ENCODE measurements at places on chromosomes 5 and 9.

- no peak for DNase-seq
These were observed 279.2 kb downstream of the DMAC1 start for GRCh38 chr9:7520396-7520795.

DNA sequence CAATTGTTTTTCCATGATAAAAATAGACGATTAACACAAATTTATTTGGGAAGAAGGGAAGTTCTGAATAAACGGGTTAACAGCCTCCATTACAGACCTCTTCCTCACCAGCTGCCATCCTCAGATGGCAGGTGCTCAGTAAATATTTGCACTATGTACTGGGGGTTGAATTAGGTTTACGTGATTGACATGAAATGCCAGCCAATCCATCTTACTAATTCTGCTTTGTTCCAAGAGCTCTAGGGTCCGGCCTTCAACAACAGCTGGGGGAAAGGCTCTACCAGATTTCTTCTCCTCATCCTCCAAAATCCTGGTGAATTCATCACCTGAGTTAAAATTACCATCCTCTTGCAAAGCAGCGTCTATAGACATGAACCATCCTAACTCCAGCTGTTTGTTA lies 104.6 kb downstream of the MTX3 start:
- no peak for DNase-seq

DNA sequence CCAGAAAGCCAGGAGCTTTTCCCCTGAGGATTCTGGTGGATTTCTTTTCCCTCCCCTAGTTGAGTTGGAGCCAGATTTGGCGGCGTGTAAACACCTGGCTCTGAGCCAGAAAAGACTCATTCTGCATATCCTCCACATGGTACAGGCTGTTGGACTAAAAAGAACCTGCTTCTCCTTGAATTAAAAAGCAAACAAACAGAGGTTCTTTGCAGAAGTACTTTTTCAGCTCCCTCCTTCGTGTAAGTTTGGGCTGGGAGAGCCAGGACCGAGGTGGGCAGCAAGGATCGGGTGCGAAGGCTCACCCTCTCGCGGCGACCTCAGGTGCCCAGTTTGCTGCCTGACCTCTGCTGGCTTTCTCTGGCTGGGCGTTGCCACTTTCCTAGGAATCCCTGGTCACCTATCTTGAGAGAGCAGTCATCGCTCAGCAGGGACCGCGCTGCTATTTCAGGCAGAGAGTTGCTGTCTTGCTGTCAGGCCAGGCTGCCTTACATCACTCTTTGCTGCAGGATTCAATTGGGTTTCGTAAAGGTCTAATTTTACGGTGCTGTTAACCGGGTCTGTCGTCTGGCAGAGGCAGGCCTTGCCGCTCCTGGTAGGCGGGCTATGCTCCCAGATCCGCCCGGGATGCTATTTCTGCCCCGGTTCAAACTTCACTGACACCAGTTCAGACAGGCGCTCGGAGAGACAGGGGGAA lies 3.2 kb downstream of the PAPPA start:
- no peak for DNase-seq

DNA sequence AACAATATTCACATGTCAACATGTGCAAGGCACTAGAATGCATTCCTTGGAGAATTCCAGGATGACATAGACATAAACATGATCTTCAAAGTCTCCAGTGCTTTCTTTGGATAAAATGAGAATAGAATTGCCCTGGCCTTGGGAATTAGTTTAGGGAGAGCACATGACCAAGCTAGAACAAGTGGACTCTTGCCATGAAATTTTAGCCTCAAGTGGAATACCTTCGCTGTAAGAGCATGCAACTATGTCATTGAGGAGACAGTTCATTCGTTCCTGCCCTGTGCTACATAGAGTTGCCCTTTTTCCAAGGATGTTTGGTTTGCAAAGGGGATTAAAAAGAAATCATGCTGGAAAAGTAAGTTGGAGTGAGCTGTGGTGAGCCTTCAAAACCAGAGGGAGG lies 42.7 kb downstream of the ZFAND5 start:
- no peak for DNase-seq

DNA sequence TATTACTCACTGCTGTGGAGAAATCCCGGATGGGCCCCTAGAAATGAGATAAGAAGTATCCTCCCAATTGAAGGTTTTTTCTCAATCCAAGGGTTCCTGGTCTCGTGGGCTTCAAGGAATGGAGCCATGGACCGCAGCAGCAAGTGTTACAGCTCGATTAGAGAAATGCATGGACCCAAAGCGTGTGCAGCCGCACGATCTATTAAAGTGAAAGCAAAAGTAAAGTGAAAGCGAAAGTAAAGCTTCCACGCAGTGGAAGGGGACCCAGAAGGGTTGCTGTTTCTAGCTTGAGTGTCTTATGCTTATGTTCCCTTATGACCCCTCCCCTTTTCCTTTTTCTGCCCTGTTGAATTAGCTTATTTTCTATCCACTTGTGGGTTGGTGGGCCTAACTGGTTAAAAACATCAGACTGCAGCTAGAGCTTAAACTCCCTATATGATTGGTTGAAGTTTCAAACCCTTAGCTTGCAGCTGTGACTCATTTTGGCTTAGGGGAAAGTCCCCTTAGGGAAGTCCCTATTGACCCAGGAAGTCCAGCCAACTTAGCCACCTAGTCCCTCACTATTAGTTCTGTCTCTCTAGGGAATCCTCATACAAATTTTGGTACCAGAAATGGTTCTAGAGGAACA lies 1111.8 kb downstream of the TAF11L14 start:
- DNase-seq, result no peak

DNA sequence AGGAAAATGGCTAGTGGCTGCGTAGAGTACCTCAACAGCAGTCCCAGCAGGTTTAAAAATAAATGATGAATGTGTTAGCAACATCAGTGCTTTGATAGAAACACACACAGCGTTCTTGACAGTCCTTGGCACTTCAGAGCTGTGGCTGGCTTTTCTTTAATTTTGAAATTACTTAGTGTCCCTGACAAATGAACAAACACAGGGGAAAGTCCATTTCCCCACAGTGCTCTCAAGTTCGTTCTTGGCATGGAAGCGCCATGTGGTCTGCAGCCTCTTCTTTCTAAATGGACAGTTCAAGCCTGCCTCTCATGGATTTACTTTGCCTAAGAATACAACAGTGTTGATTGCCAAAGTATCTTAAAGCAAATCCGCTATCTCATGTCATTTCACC lies 102.2 kb downstream of the ADAMTS12 start:
- DNase-seq, result no peak

DNA sequence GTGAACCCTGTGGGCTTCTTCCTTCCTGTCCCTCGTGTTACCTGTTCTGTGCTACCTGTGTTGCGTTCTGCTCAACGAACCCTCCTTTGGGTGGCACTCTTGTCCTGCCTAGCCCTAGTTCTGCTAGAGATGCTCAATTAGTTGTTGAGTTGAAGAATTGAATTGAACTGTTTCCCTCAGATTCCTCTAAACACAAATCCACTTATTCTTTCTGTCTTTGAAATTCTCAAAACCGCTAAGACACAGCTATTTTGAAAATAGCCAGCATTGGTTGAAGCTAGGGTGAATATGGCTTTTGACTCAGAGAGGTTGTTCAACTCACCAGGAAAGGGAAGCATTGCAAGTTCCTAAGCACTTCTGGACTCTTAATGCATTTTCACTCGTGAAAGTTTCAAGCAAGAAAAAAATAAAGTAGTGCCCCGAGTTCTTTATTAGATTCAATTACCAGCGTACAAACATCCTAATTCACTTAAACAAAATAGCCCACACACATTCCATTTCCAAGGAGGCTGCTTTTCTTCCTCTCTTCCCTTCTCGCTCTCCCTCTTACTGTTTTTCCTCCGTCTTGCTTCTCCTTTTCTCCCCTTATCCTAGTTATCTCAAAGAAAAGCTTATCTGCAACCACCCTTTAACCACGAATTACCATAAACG lies 642 bp upstream of the ITGA1 start:
- DNase-seq, result no peak

- DNase-seq, result no peak
These were observed 18.3 kb upstream of the IL33 start for GRCh38 chr9:6197330-6197729.

DNA sequence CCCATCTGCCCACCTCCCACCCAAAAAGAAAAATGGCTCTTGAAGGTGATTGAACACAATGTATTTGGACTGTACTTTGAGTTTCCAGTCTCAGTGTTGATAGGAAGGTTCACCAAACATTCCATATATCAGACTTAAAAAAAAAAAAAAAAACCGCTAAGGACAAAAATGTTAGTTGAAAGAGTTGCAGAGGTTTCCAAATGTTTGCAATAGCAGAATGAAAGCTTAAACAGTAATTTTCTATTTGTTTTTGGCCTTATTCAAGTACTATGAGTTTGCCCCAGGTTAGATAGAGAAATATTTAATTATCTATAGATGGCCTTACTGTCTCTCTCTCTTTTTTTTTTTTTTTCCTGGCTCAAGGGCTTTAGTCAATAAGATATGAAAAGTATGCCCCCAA lies 6.1 kb downstream of the LRRTM2 start:
- no peak for DNase-seq

DNA sequence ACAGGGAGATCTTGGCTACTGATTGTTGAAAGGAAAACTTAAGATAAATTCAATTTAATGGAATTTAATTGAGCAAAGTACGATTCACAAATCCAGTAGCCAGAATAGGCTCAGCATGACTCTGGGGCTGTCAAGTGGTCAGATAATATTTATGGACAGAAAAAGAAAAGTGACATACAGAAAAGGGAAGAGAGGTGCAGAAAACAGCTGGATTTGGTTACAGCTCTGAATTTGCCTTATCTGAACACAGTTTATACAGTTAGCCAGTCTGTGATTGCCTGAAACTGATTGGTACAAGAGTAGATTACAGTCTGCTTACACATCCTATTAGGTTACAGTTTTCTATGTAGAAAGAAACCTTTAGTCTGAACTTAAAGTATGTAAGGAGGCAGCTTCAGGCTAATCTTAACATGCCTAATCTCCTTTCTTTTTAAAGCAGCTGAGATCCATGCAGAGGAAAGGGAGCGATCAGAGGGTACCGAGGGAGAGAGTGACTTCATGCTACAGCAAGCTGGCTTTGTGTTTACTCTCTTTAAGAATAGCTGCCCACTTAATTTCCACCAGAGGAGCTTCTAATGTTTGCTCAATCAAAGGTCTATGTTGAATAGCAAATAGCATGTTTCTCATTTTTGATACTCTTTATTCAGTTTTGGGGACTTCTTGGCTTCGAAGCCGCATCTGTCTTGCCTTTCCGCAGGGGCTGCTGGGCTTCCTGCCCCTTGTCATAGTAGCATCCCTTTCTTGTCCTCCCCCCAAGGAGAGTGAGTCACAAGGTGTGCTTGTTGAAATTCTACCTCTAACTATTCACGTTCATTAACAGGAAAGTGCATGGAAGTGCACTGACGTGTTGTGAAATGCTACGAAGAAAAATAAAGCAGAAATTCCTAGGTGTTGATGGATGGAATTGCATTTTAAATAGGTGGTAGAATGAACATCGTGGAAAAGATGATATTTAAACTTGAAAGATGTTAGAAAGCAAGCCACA lies 761.2 kb downstream of the TAF11L14 start:
- DNase-seq, result no peak

GRCh38 chr5:68431186-68431585 lies 215.6 kb downstream of the PIK3R1 start:
- DNase-seq, result no peak

DNA sequence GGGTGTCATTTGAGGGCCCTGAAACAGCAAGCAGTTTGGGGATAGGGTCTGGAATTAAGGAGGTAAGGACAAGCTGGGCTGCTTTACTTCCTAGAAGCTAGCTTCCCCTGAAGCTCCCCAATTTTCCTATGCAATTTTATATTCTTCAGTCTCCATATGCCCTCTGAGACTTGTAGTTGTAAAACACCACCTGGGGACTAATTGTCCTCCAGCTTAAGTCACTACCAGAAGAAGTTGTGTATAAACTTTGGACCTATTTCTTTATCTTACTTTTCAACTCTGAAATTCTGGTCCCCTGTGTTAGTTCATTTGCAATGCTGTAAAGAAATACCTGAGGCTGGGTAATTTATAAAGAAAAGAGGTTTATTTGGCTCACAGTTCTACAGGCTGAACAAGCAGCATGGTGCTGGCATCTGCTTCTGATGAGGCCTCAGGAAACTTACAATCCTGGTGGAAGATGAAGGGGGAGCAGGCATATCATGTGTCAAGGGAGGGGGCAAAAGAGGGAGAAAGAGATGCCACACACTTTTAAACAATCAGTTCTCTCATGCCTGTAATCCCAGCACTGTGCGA lies 41.1 kb upstream of the CPEB4 start:
- no peak for DNase-seq

DNA sequence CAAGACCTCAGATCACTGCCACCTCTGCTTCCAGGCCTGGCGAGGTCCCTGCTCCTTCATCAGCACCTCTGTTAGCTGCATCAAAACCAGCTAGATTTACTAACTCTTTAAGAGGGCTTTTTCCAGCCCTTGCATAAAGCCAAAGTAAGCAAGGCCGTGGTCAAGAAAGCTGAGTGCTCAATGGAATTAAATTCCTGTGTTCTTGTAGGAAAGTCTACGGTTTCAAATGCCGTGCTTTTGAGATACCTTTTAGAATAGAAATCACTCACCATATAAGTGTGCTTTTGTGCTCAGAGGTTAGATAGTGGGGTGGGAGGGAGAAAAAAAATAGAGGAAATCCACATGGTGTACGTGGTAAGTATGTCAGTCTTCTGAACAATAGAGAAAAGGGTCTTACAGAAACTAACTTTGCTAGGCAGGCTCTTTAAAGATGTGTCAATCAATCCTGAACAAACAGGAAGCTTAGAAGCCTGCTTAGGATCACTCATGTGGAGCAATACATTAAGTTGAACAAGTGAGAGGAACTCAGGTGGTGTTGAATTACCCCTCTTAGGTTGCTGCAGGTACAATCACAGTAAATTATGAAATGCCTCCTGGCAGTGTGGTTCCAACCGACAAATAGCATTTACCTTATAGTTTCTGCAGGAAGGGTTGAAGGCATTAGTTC lies 79.7 kb downstream of the SEMA6A start:
- no peak for DNase-seq

- DNase-seq, result peak; percentile 73
These were observed 22.1 kb upstream of the NDST1 start for GRCh38 chr5:150485693-150486401.

DNA sequence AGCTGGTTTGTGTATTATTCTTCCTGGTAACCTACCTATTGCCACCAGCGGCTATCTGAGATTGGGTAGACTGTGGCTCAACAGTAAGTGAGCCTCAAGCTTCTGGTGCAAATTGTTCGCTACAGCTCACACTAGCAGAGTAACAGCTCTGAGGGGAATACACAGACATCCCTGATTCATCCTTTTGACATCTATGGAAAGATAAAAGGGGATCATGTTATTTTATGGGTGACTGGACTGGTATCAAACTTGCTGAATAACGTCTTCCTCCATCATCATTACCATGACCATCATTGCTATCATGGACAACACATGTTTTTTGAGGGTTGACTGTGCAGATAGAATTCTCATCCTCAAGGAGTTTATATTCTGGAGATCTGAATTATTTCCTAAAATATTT lies 129.6 kb downstream of the PIK3R1 start:
- DNase-seq, result no peak

Measured in posterior cingulate gyrus (tissue), 11 donors.